ENCODE measurements at places on chromosomes 16 and 17. TPM values are rescaled to one million over a fixed set of nuclear protein-coding genes. Genes with fewer than 3 reads are reported as not detected.

GRCh38 chr16:27199736-27200135 is 3.6 kb upstream of the KDM8 start:
- DNase-seq = peak; percentile 6

DNA sequence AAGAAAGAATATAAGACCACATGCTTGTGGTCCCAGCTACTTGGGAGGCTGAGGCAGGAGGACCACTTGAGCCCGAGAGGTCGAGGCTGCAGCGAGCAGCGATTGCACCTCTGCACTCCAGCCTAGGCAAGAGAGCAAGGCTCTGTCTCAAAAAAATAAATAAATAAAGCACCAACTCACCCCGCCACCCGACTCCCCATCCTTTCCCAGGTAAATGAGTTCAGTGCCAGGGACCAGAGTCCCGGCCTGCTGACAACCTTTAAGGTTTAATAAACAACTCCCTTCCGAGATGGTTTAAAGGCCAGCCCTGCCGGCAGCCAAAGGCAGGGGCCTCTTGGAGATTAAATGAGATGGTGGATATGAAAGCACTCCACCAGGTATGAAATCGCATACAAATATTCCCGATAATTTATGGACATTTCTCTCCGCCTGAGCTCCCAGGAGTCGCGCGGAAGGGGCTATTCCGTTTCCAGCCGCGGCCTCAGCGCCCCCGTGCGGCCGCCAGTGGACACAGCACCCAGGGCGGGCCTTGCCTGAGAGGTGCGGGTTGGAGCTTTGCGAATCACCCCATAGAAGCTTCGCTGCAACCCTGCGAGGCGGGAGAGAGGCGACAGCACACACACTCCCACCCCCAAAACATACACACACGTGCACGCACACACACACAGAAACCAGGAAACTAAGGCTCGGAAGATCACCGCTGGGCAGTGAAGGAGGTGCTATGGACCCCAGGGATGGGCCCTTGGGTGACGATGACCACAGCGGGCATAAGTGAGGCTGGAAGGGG is 4.0 kb upstream of the RPL38 start:
- DNase-seq = peak; percentile 46

MARVELD3 gene
- total RNA-seq = not detected

PIRT gene
- total RNA-seq = not detected

KRT28 gene
- total RNA-seq = not detected

DNA sequence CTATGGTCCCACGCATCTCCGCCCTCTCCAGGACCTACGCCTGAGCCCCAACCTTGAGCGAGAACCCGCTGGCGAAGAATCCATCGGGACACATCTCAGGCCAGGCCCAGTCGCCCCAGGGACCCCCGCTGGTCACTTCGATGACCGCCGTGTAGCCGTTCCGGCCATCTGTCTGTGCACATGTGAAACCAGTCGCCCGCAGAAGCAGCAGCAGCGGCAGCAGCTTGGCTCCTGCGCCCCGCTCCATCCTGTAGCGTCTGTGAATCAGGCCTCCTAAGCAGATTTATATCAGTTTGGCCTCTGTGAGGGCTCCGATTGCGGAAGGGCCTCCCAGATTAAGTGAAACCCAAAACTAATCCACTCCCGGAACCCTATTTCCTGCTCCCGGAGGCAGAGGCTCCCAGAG is at the start of gene VMO1:
Gene VMO1, minus strand, starts transcription at position 259 of the 406 bp plus-strand sequence. Its CDS starts 12 bp downstream, at position 247.
- peak; percentile 22 for DNase-seq

- no peak for DNase-seq
These were observed 275.8 kb upstream of the MAF start for GRCh38 chr16:79876332-79876730.

DNA sequence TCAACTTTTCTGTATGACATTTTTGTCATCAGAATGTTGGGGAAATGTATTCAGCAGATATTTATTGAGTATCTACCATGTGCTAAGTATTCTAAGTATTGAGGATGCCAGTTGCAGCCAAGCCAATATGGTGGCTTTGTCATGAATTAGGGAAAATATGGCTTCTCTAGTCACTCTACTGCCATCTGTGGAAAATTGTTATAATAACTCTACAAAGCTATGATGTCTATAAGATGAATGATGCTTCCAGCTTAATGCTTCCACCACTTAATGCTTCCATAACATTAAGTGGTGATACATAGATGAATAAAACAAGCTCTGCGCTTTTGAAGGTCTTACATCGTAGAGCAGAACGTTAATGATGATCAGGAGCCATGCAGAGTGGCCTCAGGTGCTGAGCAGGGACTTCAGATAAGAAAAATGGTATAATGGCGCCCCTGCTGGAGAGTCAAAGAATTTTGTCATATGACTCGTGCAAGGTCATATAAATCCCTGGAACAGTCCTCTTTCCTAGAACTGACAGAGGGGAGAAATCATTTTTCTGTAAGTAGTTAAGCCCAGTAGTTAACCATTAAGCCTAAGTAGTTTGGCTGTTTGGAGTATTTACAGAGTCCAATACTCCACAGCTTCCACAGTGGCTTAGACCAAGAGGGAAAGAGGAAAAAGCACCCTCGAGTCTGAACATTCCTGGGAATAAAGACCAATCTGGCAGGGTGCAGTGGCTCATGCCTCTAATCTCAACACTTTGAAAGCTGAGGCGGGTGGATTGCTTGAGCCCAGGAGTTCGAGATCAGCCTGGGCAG is 2.7 kb upstream of the TMIGD1 start:
- DNase-seq = peak; percentile 60

Measured in fibroblast of lung (primary cell).